ENCODE measurements at places on chromosomes 11 and 22.

GRCh38 chr11:12832480-12833224 lies 158.4 kb downstream of the TEAD1 start:
- DNase-seq, result no peak

DNA sequence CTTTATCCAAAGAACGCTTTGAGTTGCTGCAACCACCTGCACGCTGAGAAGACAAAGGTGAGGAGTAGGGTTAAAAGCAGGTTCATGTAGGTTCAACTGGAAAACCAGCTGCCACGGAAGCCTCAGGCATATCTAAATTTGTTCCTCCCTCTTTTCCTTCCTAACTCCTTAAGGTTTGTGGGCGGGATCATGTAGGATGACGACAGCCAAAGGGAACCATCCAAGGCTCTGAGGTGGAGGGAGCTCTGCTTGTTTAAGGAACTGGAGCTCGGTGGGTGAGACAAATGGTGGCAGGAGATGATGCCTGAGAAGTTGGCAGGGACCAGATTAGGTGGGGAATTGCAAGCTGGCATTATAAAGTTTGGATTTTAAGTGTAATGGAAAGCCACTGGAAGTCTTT lies 60.3 kb downstream of the SPON1 start:
- DNase-seq, result no peak

DNA sequence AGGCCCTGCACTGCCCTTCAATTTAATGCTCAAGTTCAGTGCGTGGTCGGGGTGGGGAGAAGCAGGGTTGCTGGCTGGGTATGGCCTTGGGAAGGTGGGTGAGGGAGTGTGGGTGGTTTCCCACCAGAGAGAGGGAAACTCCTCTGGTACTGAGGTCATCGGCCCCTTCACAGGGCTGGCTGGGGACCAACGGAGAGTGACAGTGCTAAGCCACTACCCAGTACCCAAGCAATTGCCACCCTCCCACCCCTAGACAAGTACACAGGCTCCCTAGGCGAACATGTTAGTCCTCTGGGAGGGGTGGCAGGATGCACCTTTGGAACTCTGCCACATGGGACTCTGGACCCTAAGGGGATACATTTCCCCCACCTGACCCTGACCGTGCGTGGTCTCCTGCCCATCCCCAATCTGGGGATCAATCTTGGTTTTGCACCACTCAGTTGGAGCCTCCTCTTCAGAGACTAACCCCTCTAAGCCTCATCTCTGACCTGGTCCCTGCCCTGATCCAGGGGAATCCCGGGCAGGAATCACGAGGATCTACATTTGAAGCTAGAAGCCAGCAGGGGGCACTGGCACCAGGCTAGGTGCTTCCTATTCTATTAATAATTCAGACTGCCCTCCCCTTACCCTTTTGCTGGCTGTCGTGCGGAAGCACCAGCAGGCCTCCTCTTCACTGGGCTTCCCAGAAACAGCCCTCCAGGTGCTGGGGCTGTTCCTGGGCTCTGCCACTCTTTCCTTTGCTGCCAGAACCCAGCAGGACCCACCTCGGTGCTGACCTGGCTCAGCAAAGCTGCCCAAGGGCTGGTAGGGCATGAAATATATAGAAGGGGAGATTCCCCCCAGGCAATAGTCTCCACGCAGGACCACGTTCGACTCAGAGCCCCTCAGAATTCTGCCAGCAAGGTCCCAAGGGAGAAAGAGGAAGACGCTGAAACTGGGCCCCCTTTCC lies 377.7 kb downstream of the TENM4 start:
- no peak for DNase-seq

- DNase-seq, result no peak
Measured at GRCh38 chr22:46626356-46626755, 6.2 kb downstream of the GRAMD4 start.

DNA sequence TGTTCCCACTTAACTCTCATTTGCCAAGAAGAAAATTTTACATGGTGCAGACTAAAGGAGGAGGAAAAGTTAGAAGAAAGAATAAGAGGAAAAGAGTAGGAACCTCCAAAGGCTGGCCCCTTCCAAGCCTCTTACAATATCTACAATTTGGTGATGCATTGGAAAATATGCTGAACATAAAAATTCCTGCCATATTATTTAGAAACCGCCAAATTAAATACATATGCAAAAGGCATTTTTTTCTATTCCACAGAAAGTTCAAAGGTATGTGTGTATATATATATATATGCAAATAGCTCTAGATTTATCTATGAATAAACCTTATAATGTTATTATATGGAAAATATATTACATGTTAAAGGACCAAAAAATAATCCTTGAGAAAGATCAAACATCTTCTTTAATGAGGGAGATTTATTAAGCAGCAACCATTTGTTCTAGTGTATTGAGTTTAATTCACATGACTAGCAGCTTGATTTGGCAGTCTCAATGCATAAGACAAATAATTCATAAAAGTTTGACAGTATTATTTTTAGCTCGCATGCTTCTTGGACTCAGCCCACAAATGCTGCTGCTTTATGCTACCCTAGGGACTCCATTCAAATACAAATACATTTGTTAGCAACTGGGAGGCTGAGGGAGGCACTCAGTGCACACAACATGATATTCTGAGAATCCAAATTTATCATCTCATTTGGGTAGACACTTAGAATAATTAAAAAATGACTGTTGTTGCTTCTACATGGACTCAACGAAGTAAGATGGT lies 184.9 kb downstream of the SBF2 start:
- DNase-seq, result no peak

GRCh38 chr11:125924384-125925007 lies 20.2 kb downstream of the DDX25 start:
- no peak for DNase-seq

- no peak for DNase-seq
Measured at GRCh38 chr11:110631551-110631950, 80.7 kb downstream of the ARHGAP20 start.

GRCh38 chr11:16363706-16364105 lies 7.4 kb upstream of the SOX6 start:
- DNase-seq, result no peak

DNA sequence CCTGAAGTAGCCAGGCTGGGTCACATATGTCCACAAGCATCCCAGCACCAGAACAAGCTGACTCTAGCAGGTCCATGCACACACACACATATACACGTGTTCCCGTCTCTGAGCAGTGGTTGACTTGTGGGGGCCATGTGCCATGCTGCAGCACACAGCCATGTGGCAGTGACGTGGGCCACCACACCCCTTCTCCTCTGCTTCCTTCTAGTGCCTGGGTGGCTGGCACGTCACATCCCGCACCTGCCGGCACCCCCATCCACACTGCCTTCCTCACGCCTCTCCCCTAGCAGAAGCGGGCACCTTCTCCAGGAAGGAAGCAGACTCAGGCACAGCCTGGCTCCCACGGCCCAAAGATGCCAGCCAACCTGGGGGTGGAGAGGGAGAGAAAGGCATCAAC lies 9.5 kb downstream of the SYT7 start:
- DNase-seq, result no peak

DNA sequence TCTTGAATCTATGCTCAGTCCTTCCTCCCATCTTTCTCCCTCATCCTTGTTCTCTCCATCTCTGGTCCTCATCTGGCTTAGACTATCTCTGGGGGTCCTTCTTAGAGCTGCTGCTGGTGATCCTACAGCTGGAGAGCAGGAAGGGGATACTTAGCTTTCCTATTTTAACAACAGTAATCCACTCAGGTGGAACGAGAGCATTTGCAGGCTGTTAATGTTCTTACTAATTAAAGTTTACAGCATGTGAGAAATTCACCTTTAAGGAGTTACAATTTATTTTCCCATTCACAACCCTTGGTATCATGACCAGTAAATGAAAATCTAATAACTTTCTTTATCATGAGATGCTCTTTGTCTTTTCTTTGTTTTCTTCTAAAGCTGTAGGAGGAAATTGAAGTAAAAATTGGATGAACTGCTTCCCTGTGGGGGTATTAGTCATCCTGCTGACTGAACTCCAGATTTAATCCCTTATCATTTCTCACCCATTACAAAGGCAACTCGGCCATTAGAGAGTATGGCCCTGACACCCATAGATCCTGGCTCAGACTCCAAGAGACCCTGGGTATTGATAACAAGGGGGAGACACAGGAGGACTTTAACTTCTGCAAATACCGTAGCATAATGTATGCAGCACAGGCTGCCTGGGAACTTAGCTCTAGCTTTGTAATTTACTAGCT lies 37.6 kb upstream of the MTNR1B start:
- DNase-seq, result no peak

- DNase-seq, result no peak
Measured at GRCh38 chr22:44047891-44048301, 23.8 kb downstream of the PARVB start.

- DNase-seq, result peak; percentile 66
Measured at GRCh38 chr11:62444236-62444833, 25.5 kb downstream of the SCGB1A1 start.

DNA sequence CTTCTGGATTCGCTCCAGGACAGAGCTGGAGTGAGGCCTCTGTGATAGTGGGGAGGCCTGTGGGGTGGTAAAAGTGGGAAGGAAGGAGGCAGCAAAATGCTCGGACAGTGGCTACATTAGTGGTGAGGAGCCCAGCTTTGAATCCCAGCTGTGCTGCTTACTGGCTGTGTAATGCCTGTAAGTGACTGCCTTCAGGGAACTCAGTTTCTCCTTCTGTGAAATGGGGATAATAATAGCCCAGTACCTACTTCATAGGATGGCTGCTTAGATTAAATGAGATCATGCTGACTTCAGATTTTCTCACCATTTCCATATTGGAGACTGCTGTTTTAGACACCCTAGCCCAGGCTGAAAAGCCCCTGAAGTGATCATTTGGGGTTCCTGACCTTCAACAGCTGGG lies 8.4 kb upstream of the ALX4 start:
- DNase-seq, result no peak

DNA sequence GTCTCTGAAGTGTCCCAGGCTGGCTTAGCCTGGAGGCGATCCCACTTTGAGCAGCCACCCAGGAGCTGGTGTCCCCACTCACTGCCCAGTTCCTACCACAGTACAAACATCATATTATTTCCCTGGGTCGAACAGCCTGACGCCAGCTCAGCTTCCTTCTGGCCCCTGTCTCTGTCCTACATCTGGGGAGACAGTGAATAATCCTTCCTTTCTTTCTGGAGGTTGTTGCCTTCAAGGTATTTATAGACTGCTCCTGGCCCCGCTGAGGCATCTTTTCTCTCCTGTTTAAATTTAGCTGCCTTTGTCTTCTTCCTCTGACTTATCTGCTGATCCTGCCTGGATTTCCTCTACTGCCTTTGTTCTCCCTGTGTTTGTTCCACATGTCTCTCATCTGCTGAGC lies 56.8 kb upstream of the LRRC55 start:
- DNase-seq, result no peak

- no peak for DNase-seq
Measured at GRCh38 chr11:20555783-20556182, 43.6 kb upstream of the SLC6A5 start.

DNA sequence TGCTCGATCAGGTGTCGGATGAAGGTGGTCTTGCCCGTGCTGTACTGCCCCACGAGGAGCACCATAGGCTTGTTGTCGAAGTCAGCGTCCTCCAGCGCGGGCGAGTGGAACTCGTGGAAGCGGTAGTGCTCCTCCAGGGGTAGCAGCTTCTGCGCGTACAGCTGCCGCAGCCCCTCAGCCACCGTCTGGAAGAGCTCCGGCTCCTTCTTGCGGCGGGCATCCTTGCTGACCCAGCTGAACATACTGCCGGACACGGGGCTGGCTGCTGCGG lies 263 bp downstream of the EHD1 start:
- no peak for DNase-seq

DNA sequence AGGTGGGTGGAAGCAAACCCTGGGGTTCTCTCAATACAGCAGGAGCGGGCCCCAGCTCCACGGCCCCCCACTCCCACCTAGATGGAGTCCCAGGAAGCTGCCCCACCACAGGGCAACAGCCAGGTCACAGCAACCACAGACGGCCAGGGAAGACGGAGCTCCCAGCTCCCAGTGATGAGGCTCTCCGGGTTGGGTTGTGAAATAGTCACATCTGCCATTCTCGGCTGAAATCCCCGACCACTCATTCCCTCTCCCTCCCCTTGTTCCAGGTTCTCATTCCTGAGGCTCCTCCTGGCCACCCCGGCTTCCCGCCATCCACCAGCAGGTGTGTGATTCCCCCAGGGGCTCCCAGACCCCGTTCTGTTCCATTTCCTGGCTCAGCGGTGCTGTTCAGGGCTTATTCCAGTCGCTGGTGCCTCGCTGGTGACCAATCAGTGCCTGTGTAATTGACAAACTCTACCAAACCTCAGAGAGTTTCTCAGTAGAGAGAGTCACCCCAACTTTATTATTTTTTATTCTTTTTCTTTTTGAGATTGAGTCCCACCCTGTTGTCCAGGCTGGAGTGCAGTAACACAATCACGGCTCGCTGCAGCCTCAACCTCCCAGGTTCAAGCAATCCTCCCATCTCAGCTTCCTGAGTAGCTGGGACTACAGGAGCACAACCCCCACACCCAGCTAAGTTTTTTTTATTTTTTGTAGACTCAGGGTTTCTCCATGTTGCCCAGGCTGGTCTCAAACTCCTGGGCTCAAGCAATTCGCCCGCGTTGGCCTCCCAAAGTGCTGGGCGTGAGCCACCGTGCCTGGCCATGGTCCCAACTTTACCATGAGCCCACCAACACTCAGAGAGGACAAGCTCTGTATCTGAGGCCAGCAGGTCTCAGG lies 63.2 kb downstream of the SHANK2 start:
- no peak for DNase-seq

GRCh38 chr11:27274854-27275395 lies 88.1 kb downstream of the CCDC34 start:
- DNase-seq, result no peak

DNA sequence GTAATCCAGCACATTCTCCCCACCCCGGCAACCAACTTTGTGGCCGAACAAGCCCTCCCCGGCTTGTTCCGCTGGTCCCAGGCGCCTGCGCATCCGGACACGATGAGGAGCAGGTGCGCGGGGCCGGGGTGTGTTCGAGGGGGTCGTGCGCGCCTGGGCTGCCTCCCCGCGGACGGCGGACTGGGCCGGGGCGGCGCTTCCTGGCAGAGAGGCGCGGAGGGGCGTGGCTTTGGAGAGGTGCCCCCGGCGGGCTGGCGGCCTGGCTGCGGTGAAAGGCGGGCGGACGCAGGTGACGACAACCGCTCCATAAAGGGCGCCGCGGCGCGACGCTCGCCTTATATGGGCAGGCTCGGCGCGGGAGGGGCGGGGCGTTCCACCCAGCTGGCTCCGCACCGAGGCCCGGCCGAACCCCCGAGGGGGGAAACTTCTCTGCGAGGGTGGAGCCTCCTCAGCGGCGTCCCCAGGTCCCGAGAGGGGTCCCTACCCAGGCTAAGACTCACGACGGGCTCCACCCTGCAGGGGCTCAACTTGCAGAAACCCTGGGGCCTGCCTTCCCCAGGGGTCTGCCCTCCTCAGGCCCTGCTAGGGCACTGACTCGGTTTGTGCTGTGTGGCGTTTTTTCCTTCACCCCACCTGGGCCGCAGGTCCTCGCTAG lies 26.4 kb downstream of the TXN2 start:
- peak; percentile 96 for DNase-seq

- DNase-seq, result no peak
Measured at GRCh38 chr11:101169944-101170343, 40.3 kb upstream of the PGR start.

GRCh38 chr11:120912504-120912903 lies 111.4 kb upstream of the TBCEL start:
- DNase-seq, result no peak

GRCh38 chr11:115054570-115055538 lies 376.5 kb downstream of the NXPE2 start:
- DNase-seq, result no peak
